ENCODE measurements at places on chromosomes 1 and 21.

GRCh38 chr1:53377438-53377841, 49.6 kb upstream of the LRP8 start:
- no peak for DNase-seq

- DNase-seq, result no peak
Measured at GRCh38 chr1:33225586-33225985, 30.7 kb upstream of the ZNF362 start.

DNA sequence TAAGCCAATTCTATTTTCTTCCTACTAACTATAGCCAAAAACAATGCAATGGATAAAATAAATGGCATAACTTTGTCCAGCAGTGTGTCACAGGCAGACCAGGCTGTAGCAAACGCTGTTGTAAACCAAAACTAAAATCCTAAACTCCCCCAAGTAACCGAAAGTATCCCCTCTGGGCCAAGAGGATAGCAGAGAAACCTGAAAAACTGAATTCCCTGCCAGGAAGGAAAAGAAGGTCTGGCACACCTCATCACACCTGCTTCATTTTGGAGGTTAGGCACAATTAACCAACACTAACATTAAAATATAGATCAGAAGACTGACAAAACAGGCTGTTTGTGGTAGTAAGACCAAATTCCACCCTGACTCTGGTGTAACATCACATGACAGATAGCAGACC, 356.8 kb upstream of the C1orf87 start:
- no peak for DNase-seq

GRCh38 chr21:14737922-14738321, 191.8 kb upstream of the SAMSN1 start:
- no peak for DNase-seq

DNA sequence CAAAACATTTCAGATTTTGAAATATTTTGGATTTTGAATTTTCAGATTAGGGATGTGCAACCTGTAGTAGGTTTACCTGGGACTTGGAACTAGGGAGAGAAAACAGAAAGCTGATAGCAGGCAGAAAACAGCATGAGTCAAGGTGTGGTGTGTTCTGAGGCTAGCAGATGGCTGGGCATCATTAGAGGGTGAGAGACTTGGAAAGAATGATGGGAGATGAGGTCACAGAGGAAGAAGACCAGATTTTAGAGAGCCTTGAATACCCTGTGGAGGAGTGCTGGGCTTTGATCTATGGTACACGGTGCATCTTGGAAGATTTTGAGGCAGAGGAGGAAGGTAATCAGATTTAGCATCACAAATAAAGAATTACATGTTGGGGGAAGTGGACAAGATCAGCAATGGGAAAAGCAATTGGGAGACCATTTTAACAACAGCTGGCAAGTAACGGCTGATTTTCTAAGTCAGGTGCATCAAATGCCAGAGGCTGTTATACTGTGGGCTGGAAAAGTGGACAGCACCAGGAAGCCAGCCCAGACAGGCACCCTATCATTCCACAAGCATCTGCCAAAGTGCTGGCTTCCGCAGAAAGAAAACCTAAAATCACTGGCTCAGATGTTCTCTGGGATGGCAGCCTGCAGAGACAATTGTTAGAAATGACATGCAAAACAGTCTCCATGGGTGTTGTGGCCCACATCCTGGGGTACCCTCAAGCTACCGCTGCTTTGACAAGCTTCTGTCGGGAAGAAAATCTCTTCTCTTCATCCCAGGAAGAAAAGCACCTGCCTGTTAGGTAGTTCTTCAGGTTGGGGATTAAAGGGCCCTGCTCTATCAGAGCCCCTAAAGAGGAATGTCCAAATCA, 30.9 kb upstream of the CAMK1G start:
- DNase-seq, result no peak

DNA sequence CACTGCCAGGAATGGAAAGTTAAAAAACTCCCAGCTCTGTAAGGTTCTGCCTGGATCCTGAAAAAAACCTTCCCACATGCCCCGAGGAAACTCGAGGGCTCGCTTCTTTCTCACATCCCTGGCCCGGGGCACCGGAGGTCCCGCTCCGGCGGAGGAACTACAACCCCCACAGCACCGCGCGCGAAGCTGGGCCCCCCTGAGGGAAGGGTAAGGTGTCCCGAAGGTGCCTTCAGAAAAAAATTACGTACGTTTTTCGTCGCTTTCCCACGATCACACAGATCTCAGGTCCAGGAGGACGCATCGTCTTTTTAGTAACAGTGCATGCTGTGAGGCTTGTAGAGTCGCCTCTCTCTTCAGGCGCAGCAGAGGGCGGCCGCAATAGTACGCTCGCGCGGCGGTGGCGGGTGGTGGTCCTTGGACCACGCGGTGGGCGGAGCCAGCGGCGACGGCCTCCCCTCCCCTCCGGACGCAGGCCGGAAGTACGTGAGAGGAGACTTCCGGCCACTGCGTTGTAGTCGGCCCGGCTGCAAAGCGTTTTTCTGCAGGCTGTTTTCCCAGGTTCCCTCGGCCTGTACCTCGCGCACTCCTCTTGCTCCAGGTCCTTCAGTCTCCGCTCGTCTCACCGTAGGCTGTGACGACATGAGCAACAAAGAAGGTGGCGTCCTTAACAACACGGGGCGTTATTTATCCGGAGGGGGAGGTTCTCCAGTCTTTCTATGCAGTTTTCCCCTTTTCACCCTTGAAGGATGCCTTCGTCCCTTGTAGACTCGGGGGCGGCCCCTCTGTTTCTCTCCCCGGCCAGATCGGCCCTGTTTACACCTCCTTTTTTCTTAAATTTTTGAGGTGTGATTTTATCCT, at the start of gene TSNAX:
Gene TSNAX (plus strand): TSS at position 498 of the 858 bp plus-strand sequence. CDS start 142 bp downstream, at position 640.
- DNase-seq, result peak; percentile 84

DNA sequence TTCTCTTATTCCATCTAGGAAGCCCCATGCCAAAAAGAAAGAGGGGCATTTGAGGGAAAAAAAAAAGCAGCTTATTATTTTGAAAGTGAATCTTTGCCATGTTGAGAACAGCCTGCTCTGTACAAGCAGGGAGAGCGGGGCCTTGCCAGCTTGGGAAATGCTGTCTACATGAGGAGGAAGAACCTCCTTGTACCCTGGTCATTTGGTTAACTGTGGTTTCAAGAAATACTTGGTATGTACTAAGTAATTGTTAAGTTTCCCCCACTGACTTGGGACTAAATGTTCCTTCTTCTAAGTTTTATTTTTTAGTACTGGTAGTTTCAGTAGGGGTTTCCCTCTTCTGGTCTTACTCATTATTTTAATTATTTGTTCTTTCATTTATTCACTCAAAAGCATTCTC, 144.1 kb upstream of the HOOK1 start:
- DNase-seq, result no peak

DNA sequence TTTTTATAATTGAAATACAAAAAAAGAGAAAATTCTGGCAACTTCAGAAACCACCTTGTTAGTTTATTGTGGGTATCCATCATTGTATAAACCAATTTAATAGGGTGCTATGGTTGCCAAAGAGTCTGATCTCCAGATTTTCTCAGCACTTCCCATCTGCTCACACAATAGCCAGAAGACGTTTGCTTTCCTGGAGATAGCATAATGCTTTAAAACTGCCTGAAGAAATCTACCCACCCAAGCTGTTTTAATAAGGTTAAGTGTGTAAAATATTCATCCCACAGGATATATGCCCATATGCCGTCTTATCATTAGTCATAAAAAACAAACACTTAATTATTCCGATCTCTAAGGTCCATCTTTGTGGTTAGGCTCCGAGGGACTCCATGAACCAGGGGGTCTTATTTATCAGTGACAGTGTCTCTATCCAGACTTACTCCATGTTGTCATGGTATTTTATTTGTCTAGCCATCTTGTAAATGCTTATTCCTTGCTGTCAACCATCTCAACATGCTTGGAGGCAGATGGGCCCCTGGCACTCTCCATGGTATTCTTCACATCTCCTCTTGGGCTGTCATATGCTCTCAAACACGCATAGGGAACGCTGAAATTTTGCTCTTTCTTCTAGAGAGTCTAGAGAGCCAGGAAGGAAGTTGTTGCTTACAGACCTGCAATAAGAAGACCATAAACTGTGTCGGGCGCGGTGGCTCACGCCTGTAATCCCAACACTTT, 58.5 kb downstream of the MAP10 start:
- no peak for DNase-seq

- DNase-seq, result no peak
Measured at GRCh38 chr21:43278766-43279577, 110.2 kb downstream of the CRYAA start.

DNA sequence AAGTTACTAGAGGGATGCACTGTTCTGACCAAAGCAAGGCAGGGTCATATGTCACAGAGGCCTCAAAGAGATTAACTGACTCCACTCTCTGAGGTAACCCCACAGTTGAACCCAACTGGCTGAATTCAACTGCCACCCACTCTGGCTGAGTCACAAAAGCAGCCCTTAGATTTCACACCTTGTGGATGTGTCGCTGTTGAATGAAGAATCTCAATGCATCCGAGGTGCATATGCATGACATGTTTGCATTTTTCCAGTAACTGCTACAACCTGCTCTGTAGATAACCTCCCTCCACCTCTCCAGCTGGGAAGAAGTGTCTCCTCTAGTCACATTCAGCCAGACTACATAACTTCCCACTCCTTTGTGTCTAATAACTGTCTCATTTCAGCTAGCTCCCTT, 27.9 kb upstream of the KIF21B start:
- no peak for DNase-seq

GRCh38 chr1:96723377-96723776, 1.8 kb downstream of the PTBP2 start:
- no peak for DNase-seq

- no peak for DNase-seq
Measured at GRCh38 chr1:198132060-198132781, 24.6 kb upstream of the NEK7 start.

DNA sequence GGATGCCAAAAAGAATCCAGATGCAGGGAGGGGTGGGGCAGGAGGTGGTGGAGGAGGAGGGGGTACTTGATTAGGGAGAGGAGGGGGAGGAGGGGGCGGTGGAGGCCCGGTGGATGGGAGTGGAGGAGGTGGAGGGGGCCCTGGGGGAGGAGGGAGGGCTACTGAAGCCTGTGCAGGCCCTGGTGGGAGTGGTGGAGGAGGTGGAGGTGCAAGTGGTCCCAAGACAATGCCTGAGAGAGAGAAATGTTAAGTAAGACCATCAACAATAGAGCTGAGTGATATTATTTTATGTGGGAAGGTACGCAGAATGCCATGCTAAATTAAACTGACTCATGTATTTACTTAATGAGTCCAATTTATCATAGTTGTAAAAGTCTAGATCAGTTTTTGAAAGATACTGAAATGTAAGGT, 86.8 kb upstream of the LBR start:
- no peak for DNase-seq

DNA sequence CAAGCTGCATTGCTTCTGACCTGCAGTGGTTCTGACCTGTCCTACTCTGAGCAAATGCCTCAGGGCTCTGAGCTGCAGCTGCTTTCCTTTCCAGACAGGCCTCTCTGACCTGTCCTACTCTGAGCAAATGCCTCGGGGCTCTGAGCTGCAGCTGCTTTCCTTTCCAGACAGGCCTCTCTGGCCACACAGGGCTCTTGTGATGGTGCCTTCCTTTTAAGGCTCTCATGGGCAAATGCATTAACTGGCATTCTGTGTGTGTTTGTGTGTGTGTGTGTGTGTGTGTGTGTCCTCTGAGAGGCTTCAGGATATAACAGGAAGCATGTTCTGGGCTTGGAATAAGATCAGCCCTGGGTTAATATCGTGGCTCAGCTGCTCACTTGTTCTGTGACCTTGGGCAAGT, 131.3 kb downstream of the NTPCR start:
- DNase-seq, result no peak

- no peak for DNase-seq
Measured at GRCh38 chr1:204435872-204436271, 24.3 kb upstream of the PPP1R15B start.

DNA sequence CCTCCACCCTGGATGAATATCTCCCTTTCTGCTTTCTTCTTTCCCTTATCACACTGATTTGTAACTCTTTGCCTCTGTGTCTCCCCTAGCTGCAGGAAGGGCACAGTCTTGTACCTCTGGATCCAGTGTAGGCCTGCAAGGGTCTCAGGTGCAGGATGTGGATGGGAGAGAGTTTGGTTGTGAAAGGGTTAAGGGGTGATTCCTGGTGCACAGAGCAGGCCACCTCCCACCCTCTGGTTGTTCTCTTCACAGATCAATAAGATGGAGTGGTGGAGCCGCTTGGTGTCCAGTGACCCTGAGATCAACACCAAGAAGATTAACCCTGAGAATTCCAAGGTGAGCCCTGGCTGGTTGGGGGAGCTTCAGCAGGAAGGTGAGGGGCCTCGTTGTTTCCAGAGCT, 15.1 kb downstream of the KDF1 start:
- DNase-seq, result no peak

DNA sequence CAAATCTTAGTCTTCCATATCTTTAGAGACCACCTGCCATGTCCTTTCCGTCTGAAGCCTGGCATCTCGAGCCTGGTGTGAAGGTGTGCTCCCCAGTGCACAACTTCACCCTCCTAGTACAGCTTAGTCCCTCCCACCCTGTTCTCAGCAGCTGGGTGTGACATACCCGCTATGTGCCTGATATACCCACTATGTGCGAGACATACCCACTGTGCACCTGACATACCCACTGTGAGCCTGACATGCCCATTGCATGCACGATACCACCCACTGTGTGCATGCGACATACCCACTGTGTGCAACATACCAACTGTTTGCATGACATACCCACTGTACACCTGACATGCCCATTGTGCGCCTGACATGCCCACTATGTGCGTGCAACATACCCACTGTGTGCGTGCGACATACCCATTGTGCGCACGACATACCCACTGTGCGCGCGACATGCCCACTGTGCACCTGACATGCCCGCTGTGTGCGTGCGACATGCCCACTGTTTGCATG, 3.0 kb upstream of the RRP1 start:
- DNase-seq, result no peak

GRCh38 chr1:228697207-228698016, 37.9 kb upstream of the RHOU start:
- no peak for DNase-seq

DNA sequence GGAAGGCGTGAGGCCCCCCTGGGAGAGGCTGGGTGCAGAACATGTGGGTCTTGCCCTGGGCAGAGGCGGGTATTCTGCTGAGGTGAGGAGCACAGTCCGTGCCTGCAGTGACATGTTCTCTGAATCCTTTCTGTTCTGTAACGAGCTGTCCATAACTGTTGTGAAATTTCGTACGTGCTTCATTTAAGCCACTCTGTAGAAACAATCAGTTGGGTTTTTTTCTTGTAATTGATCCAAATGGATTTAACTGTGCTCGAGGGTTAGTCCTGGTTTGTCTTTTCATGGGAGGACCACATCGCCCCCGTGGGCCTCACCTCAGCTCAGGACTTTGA, 45.4 kb upstream of the DIP2A start:
- DNase-seq, result no peak

- DNase-seq, result no peak
Measured at GRCh38 chr1:119006406-119007279, 18.5 kb upstream of the TBX15 start.

DNA sequence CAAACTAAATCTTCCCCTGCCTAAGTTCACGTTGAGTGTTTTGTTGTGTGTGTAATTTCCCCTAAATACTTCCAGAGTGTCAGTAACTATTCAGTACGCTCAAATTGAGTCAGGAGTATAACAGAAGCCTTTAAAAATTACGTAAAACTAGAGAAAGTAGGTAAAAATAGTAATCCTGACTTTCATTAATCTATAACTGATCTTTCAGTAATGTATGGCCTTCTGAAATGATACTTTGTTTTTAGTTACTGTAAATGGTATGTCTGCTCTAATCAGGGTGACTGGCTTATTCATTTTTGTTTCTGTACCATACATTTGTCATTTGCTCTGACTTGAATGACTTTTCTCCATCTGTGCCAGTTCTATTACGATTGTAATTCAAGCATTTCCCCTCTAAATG, 29.4 kb downstream of the MIER1 start:
- no peak for DNase-seq

Data from stimulated activated CD4-positive, alpha-beta T cell treated with anti-CD3 and anti-CD28 coated beads, Interleukin-15, amount 100 ng/mL, for 1 hour (primary cell).